ENCODE measurements at places on chromosomes 5 and 9. TPM values are rescaled to one million over a fixed set of nuclear protein-coding genes. Genes with fewer than 3 reads are reported as not detected.

- no peak for DNase-seq
These were observed 12.9 kb upstream of the SLC34A1 start for GRCh38 chr5:177371120-177372033.

OTP gene
- not detected for total RNA-seq

DNA sequence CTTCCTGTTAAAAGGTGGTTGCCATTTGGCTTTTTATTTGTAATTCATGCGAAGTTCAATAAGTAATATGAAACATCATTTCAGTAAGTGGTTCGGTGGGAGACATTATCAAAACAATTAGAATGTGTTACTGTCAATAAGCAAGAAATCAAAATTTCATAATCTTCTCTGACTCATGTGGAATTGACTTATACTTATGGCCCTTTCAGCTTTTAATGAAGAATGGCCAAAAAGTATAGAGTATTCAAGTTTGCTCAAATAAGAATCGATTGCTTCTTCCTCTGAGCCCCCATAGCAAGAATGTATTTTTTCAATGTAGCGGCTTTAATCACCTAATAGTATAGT, 174.5 kb downstream of the AOPEP start:
- no peak for DNase-seq

- no peak for DNase-seq
These were observed 147.0 kb upstream of the ZNF366 start for GRCh38 chr5:72654231-72654630.

- no peak for DNase-seq
These were observed 2225.3 kb upstream of the C9orf72 start for GRCh38 chr9:29798599-29798998.

PDE8B gene
- total RNA-seq = 15.1 TPM

DNA sequence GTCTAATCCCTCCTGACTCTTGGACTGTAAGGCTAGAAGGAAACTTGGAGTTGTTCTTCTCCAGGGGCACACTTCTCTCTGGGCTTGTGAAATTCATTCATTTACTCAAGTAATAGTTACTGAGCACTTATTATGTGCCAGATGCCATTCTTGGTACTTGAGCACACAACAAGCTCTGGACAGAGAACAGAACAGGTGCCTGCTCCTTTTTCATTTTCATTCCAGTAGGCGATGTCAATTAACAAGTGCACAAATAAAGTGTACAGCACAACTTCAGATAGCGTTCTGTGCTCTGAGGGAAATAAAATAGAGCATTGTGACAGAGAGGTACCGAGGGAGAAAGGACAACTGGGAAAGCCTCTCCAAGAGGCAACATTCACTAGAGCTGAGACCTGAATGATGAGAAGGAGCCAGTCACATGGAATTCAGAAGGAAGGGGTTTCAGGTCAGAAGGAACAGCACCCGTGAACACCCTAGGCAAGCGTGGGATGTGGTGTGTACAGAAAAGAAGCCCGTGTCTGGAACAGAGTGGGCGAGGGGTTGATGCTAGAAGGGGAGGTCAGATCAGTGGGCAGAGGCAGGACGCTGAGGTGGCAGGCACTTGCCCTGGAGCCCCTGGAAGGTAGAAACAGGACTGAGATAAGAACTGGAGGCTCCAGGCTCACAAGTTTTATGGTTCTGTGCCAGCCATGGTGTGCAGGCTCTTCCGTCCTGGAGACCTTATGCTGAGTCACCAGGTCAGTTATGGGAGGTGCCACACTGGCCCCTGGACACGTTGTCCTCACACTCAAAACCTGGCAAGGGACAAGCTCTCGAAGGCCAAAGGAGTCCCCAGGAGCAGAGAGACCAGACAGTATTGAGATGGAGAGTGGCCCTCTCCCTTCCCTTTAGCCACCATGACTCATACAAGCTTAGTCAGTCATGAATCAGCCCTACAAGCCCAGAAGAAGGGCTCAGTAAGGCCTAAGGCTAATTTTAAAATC, 7.2 kb upstream of the ABLIM3 start:
- DNase-seq = peak; percentile 89

- DNase-seq = no peak
These were observed 6.6 kb upstream of the RMND5B start for GRCh38 chr5:178123966-178124925.

DNA sequence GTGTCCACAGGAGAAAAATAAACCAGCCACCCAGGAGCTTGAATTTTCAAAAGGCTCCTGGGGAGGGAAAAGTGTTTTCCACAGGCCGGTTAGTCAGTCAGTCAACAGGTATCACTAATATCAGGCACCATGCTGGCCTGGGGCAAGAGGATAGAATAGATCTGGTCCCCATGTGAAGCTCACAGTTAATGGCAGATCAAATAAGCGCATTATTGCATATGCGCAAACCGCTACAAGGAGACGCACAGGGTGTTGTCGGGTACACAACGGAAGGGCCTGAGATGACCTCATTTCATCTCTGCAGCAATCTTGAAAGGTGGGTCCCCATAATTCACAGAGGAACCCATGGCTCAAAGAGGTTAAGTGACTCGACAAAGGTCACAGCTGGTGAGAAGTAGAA, 260.7 kb downstream of the CRB2 start:
- no peak for DNase-seq

GRCh38 chr9:128224877-128225276, 21.7 kb downstream of the DNM1 start:
- no peak for DNase-seq

PURA gene
- total RNA-seq = 43.5 TPM

SPATA31C2 gene
- total RNA-seq = not detected

WNK2 gene
- 34.8 TPM for total RNA-seq

PFN3 gene
- total RNA-seq = not detected

DNA sequence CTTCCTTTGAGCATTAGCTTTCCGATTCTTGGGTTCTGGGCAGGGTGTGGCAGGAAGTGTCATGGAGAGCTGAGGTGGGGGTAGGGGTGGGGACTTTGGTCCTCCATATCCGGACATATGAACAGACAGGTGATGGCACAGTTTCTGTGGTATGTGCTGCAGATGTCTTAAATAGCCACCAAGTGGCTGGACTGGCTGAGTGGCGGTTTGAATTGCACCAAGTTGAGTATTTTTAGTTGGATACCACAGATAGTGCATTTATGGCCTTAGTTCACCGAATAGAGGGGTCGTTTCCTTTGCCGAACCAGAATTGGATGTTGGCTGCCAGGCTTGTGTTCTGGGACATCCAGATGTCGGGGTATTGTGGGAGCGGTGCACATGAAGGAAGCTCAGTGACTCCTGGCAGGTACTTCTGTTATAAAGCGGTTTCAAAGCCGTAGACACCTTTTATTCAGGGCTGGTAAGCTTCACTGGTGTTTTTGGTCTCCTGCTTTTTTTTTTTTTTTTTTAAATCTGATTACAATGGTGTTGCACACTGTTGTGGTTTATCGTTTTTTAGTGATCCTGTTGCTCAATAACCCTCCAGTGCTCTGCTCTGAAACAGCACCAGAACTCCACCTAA, 15.1 kb upstream of the TNFAIP8 start:
- no peak for DNase-seq

GRCh38 chr5:115317320-115317719, 20.9 kb upstream of the CCDC112 start:
- no peak for DNase-seq

- DNase-seq = no peak
These were observed 6.2 kb downstream of the COX7C start for GRCh38 chr5:86623785-86624483.

CCDC69 gene
- 72.4 TPM for total RNA-seq

WHRN gene
- total RNA-seq = 2.5 TPM
